ENCODE measurements at places on chromosomes 1 and 21.

DNA sequence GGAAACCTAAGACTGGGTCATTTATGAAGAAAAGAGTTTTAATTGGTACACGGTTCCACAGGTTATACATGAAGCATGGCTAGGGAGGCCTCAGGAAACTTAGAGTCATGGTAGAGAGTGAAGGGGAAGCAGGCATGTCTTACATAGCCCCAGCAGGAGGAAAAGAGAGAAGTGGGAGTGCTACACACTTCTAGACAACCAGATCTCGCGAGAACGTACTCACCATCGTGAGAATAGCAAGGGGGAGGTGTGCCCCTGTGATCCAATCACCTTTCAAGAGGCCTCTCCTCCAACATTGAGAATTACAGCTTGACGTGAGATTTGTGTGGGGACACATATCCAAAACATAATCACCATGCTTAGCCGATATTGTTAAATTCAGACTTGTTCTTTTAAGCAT is 62.8 kb downstream of the DYRK1A start:
- no peak for DNase-seq
- no peak overlapping the region for H3K4me3 ChIP-seq
- peaks cover 55% of the 10 kb centered on the region for H3K4me1 ChIP-seq
- no peak overlapping the region for H3K27ac ChIP-seq

DNA sequence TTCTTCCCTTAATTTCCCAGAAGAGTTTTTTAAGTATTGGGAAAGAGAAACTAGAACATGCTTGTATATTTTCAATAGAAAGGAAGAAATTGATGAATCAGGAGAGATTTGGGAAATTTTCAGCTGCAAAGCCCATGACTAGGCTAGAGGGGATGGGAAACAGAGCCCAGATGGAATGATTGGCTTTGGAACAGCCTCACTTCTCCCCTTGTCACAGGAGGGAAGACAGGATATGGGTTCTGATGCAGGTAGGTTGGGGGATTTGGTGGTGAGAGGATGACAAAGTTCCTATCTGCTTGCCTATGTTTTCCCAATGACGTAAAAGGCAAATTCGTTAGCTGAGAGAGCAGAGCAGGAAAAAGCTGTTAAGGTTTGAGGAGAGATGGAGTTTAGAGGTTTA is 31.0 kb upstream of the ARID1A start:
- H3K27me3 ChIP-seq, result no peaks in the 10 kb centered on the region
- no peaks in the 10 kb centered on the region for H3K36me3 ChIP-seq
- no peaks in the 10 kb centered on the region for H3K4me1 ChIP-seq
- no peak overlapping the region for H3K27ac ChIP-seq

- no peak overlapping the region for H3K4me3 ChIP-seq
- no peaks in the 10 kb centered on the region for H3K36me3 ChIP-seq
- H3K27me3 ChIP-seq, result peaks cover 3% of the 10 kb centered on the region
- no peaks in the 10 kb centered on the region for H3K4me1 ChIP-seq
- no peak for DNase-seq
- no peak overlapping the region for H3K27ac ChIP-seq
These were observed 130.7 kb downstream of the COQ8A start for GRCh38 chr1:227070638-227071285.

GRCh38 chr1:110300412-110301085 is 38.6 kb upstream of the RBM15 start:
- H3K27ac ChIP-seq, result no peak overlapping the region
- no peaks in the 10 kb centered on the region for H3K4me1 ChIP-seq
- H3K27me3 ChIP-seq, result no peaks in the 10 kb centered on the region
- no peak overlapping the region for H3K4me3 ChIP-seq

GRCh38 chr1:162530307-162530987 is 31.1 kb upstream of the UAP1 start:
- H3K27me3 ChIP-seq, result no peaks in the 10 kb centered on the region
- peak overlapping the region; percentile 77 for H3K27ac ChIP-seq
- DNase-seq, result no peak
- peaks cover 21% of the 10 kb centered on the region for H3K36me3 ChIP-seq

- peaks cover 12% of the 10 kb centered on the region for H3K4me1 ChIP-seq
- H3K27me3 ChIP-seq, result peaks cover 27% of the 10 kb centered on the region
- H3K27ac ChIP-seq, result peak within 1 kb of the TSS; percentile 46
- peak within 1 kb of the TSS; percentile 82 for H3K4me3 ChIP-seq
- no peaks in the 10 kb centered on the region for H3K36me3 ChIP-seq
- peak; percentile 42 for DNase-seq
These were observed at the start of gene TRIM58 for GRCh38 chr1:247857069-247857984. TSS of gene TRIM58 (plus strand) at chr1:247857187. CDS start at chr1:247857247, 60 bp downstream.

GRCh38 chr1:44947063-44947773 is 39.2 kb downstream of the EIF2B3 start:
- peaks cover 11% of the 10 kb centered on the region for H3K4me1 ChIP-seq
- peaks cover 8% of the 10 kb centered on the region for H3K36me3 ChIP-seq
- no peak overlapping the region for H3K4me3 ChIP-seq
- no peak overlapping the region for H3K27ac ChIP-seq

- H3K4me3 ChIP-seq, result no peak overlapping the region
- peaks cover 25% of the 10 kb centered on the region for H3K27me3 ChIP-seq
- H3K36me3 ChIP-seq, result no peaks in the 10 kb centered on the region
- no peaks in the 10 kb centered on the region for H3K4me1 ChIP-seq
- no peak for DNase-seq
These were observed 53.4 kb downstream of the DMRTA2 start for GRCh38 chr1:50369830-50370229.

DNA sequence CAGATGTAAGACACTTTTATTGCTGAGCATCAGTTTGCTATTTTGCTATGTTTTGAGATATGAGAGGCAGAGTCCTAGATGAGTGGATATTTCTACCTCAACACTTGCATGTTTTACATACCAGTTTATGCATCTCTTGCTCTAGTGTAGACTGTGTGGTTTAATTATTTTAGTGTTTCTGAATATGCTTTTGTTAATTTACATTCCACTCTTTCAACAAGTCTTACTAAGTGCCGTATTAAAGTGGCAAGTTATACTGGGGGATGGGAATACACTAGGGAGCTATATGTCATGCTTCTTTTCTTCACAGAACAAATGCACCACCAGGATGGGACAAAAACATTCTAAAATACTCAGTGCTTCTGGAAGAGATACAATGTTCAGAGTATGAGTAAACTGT is 507.7 kb upstream of the PRMT6 start:
- H3K27me3 ChIP-seq, result no peaks in the 10 kb centered on the region
- no peak overlapping the region for H3K4me3 ChIP-seq
- H3K36me3 ChIP-seq, result no peaks in the 10 kb centered on the region
- no peaks in the 10 kb centered on the region for H3K4me1 ChIP-seq
- no peak overlapping the region for H3K27ac ChIP-seq

- H3K36me3 ChIP-seq, result no peaks in the 10 kb centered on the region
- H3K27me3 ChIP-seq, result peaks cover 9% of the 10 kb centered on the region
- H3K27ac ChIP-seq, result no peak overlapping the region
- DNase-seq, result no peak
These were observed 91.3 kb upstream of the COA6 start for GRCh38 chr1:234281826-234282489.

DNA sequence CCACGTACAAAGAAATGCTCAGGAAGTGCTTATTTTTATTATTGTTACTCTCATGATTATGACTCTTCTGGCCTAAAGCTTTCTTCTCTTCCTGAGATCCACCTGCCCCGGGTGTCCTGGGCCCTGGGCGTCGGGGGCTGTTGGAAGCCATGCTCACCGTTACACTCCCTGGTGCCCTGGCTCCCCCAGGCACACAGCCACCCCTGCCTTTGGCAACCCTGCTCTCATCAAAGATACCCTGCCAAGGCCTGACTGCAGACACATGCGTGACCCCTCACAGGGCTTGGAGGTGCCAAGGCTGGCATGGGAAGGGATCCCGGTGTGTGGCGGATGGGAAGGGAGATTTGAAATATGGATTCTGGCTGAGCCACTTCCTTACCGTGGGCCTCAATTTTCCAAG is 3.3 kb upstream of the KISS1 start:
- no peak overlapping the region for H3K4me3 ChIP-seq
- no peak overlapping the region for H3K27ac ChIP-seq
- peaks cover 15% of the 10 kb centered on the region for H3K27me3 ChIP-seq
- DNase-seq, result no peak
- H3K36me3 ChIP-seq, result no peaks in the 10 kb centered on the region
- H3K4me1 ChIP-seq, result no peaks in the 10 kb centered on the region

DNA sequence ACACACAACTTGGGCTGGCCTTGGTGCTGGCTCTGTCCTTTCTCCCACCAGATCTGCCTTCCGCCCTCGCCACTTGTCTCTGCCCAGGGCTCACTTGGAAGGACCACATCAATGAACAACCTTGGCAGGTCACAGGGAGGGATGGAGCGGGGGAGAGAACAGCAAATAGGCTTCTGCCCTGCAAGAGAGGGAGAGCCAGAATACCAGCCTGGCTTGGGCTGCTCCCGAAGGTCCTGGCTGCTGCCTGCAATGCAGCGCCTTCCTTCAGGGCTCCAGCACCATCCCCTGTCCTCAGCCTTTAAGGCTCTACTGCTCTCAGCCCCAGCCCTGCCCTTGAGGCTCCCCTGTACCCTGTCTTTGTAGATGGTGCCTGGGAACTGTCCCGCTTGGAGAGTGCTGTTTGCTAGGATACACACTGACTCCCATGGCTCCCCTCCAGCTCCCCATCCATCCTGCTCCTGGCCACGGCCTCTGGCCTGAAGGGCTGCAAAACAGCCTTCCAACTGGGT is 43.8 kb downstream of the HIVEP3 start:
- no peaks in the 10 kb centered on the region for H3K27me3 ChIP-seq
- no peak for DNase-seq
- H3K36me3 ChIP-seq, result no peaks in the 10 kb centered on the region

DNA sequence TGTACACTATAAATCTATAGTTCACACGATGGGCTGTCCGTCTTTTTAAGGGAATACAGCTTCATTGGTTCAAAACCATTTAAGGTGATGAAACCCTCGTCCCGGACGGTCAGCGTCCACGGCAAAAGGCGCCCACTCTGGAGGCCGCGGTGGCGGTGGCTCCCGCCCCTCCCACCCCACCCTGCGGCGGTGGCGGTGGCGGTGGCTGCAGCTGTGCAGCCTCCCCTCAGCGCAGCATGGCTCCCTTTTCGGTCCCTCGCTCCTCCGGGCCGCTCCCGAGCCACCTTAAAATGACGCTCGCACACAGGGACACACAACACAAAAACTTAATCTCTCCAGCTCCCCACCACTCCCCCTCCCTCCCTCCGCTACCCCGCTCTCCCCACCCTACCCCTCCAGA is 69.1 kb downstream of the WLS start:
- peaks cover 20% of the 10 kb centered on the region for H3K4me1 ChIP-seq
- no peak overlapping the region for H3K4me3 ChIP-seq
- no peaks in the 10 kb centered on the region for H3K36me3 ChIP-seq

DNA sequence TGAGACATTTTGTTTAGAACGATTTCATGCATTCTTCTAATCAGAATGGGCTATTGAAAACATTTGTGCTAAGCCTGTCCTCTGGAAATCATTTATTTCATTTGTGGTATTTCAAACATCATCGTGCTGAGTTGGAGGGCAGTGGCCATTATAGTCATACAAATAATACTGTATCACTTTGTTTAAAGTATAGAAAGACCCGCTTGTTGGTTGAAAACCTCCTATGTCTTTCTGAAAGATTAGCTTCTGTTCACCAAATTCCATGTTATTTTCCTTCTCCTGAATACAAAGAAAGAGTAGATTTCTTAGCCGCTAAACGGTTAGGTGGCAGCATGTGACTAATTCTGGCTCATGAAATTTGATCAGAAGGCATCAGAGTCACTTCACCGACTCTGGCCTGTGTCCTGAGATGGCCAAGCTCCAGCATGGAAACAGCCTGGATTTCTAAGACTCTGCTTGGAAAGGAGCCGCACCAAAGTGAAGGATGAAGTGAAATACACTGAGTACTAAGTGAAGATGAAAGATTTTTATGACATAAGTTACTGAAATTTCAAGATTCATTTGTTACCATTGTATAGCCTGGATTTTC is 355.1 kb downstream of the USP25 start:
- no peak overlapping the region for H3K27ac ChIP-seq
- no peaks in the 10 kb centered on the region for H3K27me3 ChIP-seq
- no peaks in the 10 kb centered on the region for H3K4me1 ChIP-seq
- no peaks in the 10 kb centered on the region for H3K36me3 ChIP-seq

- peak overlapping the region; percentile 79 for H3K27ac ChIP-seq
- DNase-seq, result no peak
- peaks cover 41% of the 10 kb centered on the region for H3K4me1 ChIP-seq
- no peaks in the 10 kb centered on the region for H3K27me3 ChIP-seq
These were observed 7.8 kb downstream of the DIPK1A start for GRCh38 chr1:92953491-92953890.

GRCh38 chr1:113760102-113761080 is 1.1 kb upstream of the PHTF1 start:
- peaks cover 21% of the 10 kb centered on the region for H3K4me1 ChIP-seq
- H3K27me3 ChIP-seq, result no peaks in the 10 kb centered on the region
- H3K27ac ChIP-seq, result peak overlapping the region; percentile 98

GRCh38 chr1:205709059-205709398 is 28.7 kb upstream of the SLC45A3 start:
- no peak overlapping the region for H3K4me3 ChIP-seq
- H3K36me3 ChIP-seq, result peaks cover 7% of the 10 kb centered on the region
- peaks cover 34% of the 10 kb centered on the region for H3K4me1 ChIP-seq

GRCh38 chr1:50109647-50110075 is 941 bp downstream of the ELAVL4 start:
- no peak overlapping the region for H3K4me3 ChIP-seq
- peaks cover 17% of the 10 kb centered on the region for H3K4me1 ChIP-seq
- DNase-seq, result no peak
- H3K27ac ChIP-seq, result no peak overlapping the region
- H3K36me3 ChIP-seq, result no peaks in the 10 kb centered on the region

GRCh38 chr1:230215031-230215430 is 148.0 kb downstream of the GALNT2 start:
- H3K4me1 ChIP-seq, result peaks cover 87% of the 10 kb centered on the region
- H3K27ac ChIP-seq, result peak overlapping the region; percentile 84
- peaks cover 52% of the 10 kb centered on the region for H3K36me3 ChIP-seq
- no peak overlapping the region for H3K4me3 ChIP-seq

- H3K36me3 ChIP-seq, result no peaks in the 10 kb centered on the region
- peak within 1 kb of the TSS; percentile 76 for H3K4me3 ChIP-seq
- DNase-seq, result no peak
- no peak within 1 kb of the TSS for H3K27ac ChIP-seq
These were observed at the start of gene FABP3 for GRCh38 chr1:31373056-31373896. TSS of gene FABP3 (minus strand) at chr1:31373076. CDS start at chr1:31373014, 62 bp downstream.

GRCh38 chr1:94013367-94013878 is 104.2 kb upstream of the GCLM start:
- H3K4me1 ChIP-seq, result no peaks in the 10 kb centered on the region
- H3K27me3 ChIP-seq, result no peaks in the 10 kb centered on the region
- no peaks in the 10 kb centered on the region for H3K36me3 ChIP-seq
- no peak overlapping the region for H3K27ac ChIP-seq
- DNase-seq, result no peak

DNA sequence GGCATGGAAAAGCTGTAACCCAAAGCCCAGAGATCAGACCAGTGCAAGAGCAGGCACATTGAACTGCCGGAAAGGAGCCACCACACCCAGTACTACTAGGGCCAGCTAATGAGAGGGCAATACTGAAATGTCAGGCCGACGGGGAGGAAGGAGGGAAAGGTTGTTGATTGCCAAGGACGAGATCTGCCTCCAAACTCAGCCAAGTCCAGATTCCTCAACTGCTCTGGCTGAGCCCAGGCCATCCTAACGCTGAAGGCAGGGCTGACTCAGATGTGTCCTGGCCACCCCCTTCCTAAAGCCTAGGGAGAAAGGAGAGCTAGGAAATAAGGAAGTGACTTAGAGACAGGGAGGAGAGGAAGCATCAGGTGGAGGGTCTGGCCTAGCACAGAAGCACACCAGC is 42.1 kb upstream of the IPO9 start:
- no peak overlapping the region for H3K27ac ChIP-seq
- DNase-seq, result no peak

- no peaks in the 10 kb centered on the region for H3K27me3 ChIP-seq
- H3K27ac ChIP-seq, result no peak overlapping the region
- no peak overlapping the region for H3K4me3 ChIP-seq
- no peaks in the 10 kb centered on the region for H3K36me3 ChIP-seq
- peaks cover 26% of the 10 kb centered on the region for H3K4me1 ChIP-seq
These were observed 11.4 kb upstream of the TENT5C start for GRCh38 chr1:117594261-117594990.
